AML-193 (cell line): ENCODE measurements at places on chromosomes 7 and 10.

GRCh38 chr7:148242294-148242821 lies 348.2 kb upstream of the C7orf33 start:
- peak; percentile 9 for DNase-seq

DNA sequence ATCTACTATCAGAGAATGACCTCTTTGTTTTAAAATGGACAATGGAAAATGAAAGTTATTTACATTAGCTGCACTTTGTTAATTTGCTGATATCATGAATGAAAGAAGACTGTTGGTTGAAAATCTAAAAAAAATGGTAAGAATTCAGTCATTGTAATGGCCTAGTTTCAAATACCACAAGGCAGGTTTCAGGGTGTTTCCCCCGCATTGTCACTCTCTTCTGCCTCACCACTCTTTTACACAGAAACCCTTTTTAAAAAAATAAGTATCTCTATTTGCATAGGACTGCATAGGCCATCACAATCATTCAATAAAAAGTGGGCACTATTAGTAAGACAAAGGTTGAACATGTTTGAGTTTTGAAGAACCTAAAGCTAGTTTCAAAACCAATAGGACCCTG lies 737.1 kb downstream of the INHBA start:
- DNase-seq: no peak

- no peak for DNase-seq
These were observed 195.6 kb upstream of the CSTF2T start for GRCh38 chr10:51894771-51895578.

DNA sequence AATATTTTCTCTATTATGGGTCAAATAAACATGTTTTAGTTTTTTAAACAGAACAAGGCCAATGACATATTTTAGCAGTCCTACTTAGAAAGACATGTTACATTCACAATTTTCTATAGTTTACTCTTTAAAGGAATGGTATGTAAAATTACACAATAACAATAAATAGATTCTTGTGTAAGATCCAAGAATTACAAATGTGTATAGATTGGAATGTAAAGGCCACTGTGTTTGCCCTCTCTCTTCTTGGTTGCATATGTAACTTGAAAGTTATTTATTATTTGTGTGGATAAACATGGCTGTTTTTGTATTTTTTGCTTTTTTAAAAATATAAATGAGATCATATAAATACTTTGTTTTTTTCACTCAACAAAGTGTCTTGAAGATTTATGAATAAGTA lies 979.3 kb upstream of the CELF2 start:
- no peak for DNase-seq

DNA sequence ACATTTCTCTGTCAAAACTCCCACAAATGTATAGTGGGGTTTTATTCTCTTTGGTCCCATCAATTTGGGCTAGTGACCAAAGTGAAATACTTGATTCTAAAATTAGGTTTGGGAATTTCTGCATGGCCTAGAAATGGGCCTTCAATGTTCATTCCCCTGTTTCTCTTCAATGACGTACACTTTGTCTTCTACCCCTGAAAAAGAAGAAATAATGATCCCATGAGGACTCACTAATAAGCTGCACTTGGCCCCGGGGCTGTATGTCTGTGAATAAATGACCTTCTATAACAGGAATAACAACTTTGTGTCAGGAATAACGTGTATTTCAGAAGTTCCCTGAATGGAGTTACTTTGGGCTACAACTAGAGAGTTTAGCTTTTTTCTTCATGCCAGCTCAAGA lies 20.2 kb downstream of the OR6B1 start:
- no peak for DNase-seq

GRCh38 chr7:85229544-85229943 lies 42.7 kb upstream of the SEMA3D start:
- no peak for DNase-seq

DNA sequence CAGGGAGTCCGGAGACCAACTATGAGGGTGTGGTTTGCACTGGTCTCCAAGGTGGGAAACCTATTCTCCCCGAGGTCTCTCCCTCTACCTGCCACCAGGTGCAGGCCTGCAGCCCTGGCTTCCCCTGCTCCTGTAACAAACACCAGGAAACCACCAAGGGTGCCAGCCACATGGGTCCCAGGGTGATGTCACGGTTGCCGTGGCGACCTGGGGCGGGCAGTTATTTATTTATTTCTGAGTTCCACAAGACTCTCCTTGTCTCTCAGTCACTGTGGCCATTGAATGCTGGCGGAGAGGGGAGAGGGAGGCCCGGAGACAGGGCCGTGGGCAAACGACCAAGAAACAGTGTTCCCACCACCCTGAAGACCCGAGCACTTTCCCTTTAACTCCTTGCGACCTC lies 27.0 kb downstream of the MMD2 start:
- DNase-seq: no peak

- peak; percentile 62 for DNase-seq
These were observed 103.7 kb downstream of the RNF216 start for GRCh38 chr7:5677538-5678294.

GRCh38 chr10:113782367-113782766 lies 30.9 kb downstream of the PLEKHS1 start:
- DNase-seq: no peak

DNA sequence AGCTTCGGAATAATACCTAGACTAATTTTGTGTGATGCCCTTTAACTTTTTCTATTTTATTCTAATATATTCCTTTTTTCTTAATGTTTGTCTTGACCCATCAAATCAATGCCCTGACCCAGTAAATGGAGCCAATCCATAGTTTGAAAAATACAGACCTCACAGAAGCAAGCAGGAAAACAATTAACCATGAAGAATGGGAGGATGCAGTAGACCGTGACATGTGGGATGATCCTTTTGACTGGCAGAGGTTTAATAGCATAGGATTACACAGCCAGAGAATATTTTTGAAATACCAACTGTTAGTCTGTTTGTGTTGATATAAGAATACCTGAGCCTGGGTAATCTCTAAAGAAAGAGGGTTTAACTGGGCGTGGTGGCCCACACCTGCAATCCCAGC lies 142.6 kb upstream of the NEBL start:
- no peak for DNase-seq

GRCh38 chr7:108079648-108080591 lies 50.2 kb downstream of the LAMB4 start:
- DNase-seq: no peak

DNA sequence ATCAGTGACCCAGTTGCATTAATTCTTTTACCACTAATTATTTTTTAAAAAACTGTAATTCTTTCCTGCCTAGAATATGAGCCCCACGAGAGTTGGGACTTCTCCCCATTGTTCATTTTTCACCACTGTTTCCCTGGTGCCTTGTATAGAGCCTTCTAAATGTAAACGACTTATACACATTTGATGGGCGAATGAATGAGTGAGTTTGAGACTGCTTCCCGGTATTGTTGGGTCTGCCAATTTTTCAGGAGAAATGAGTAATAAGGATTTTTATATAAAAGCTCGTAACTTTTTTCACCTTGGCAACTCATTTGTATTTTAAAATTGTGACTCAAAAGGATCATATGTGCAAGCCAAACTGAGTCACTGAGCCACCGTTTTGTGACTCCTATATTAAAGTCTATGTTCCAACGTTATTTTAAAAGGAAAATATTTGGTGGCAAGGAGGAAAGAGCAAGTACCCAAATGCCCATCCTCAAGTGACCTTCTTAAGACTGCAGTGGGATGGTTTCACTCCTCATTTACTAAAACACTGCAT lies 621.3 kb downstream of the KCNMA1 start:
- DNase-seq: no peak

DNA sequence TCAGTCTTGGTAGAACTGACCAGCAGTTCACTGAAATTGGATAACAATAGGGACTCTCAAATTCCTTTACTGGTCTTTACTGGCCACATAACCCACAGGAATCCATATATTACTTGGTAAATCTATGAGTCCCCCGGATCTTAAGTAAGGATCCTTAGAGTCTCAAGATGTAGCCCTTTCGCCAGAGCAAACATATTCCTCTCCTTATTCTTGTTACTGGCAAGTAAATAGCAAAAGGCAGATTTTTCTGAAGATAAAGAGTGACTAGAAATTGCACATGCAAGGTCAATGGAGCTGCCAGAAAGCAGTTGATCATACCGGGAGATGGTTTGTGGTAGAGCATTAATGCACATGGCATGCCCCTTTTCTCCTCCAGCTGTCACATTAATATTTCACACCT lies 283.0 kb downstream of the HDAC9 start:
- no peak for DNase-seq

GRCh38 chr10:12559578-12560178 lies 210.3 kb downstream of the CAMK1D start:
- DNase-seq: no peak

GRCh38 chr7:38222481-38223096 lies 44.5 kb downstream of the STARD3NL start:
- DNase-seq: peak; percentile 56

- no peak for DNase-seq
These were observed 60.2 kb downstream of the CCDC71L start for GRCh38 chr7:106600569-106601373.

GRCh38 chr7:71843676-71844075 lies 568.5 kb downstream of the CALN1 start:
- no peak for DNase-seq

- DNase-seq: no peak
These were observed 660.5 kb downstream of the LRMDA start for GRCh38 chr10:76091926-76092325.

GRCh38 chr10:133276435-133277201 lies at the start of gene ADAM8:
TSS of gene ADAM8 (minus strand) at chr10:133276868. CDS start at chr10:133276817, 51 bp downstream.
- DNase-seq: no peak

DNA sequence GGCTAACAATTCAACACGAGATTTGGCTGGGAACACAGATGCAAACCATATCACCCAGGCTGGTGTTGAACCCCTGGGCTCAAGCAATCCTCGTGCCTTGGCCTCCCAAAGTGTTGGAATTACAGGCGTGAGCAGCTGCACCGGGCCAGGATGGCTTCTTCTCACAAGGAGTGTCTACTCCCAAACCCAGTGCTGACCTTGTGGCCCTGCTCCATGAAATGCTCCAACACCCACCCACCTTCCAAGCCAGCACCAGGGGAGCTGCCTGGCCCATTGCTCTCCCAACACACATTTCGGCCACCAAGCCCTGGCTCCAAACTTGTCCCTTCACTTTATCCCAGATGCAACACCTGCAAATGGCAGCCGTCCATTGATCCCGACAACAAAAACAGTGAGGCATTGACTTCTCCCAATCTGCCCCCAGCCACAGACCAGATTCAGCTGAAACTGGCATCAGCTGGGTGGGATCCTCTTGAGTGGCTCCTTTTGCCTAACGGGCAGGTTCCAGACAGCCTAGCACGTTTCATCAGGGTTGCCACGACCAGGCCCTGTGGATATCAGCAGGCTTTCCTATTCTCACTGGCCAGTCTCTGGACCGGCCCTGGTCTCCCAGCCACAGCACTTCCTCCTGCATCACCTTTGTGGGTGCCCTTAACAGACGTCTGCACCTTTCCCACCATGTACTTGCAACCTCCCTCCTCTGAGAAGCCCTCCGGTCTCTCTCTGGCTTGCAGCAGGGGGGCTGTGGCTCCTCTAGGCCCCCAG lies 105.7 kb upstream of the CARD11 start:
- DNase-seq: no peak

DNA sequence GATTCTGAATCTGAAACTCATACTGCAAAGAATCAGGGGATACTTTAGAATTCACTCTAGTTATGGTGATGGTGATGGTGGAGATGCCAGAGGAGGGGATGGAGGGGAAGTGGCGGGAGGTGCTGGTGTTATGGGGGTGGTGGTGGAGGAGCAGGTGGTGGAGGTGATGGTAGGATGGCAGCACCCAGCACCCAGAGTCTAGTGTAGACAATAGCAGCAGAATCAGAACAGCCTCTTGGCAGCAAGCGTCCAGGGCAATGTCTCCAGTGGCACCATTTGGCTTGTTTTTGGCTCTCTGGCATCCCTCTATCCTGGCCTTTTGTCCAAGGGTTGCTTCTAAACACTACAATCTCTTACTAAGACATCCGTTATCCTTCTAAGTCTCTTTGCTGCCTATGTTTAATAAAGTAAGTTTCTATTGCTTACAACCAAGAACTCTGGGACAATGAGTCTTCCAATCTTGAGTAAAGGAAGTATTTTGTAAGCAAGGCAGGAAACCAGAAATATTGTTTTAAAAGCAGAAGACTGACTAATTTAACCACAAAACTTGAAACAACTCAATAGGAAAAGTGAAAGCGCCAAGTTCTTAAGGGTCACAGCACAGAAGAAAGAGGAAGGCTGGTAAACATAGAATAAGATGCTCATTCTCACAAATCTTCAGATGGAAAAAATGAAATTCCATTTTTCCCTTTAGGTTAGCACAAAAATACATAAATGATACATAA lies 42.4 kb upstream of the GDF10 start:
- peak; percentile 80 for DNase-seq

DNA sequence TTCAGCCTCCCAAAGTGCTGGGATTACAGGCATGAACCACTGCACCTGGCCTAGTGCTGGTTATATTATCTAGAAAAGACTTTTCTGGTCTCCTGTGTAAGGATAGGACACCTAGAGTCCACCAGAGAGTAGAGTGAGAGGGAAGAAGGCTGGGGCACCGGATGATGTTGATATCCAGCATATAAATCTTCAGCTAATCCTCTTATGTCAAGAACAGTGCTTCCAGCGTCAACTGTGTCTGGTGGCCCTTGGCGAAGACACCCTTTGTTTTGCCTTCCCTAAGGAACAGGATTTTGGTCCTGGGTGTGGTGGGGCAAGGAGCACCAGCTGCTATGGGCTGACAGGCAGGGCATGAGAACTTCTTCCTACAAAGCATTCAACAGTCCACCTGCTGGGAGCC lies 16.3 kb upstream of the INMT start:
- no peak for DNase-seq

GRCh38 chr7:158402471-158402870 lies 185.2 kb downstream of the PTPRN2 start:
- no peak for DNase-seq

DNA sequence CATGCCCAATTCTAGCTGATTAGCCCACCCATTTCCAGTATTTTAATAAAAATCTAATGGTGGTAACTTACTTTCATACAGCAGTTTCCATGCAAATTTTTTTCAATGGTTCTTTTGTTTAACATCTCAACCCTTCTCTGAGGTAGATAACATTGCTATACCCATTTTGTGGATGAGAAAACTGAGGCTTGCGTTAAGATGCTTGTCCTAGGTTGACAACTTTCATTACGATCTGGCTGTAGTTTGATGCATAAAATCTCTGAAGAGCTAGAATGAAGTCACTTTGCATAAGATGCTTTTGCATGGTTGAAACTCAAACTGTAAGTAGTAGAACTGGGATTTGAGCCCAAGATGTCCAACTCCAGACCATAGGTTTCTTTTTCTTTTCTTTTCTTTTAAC lies 309.5 kb upstream of the PODXL start:
- DNase-seq: no peak

- DNase-seq: peak; percentile 66
These were observed 70.8 kb upstream of the UCN3 start for GRCh38 chr10:5293691-5294550.

DNA sequence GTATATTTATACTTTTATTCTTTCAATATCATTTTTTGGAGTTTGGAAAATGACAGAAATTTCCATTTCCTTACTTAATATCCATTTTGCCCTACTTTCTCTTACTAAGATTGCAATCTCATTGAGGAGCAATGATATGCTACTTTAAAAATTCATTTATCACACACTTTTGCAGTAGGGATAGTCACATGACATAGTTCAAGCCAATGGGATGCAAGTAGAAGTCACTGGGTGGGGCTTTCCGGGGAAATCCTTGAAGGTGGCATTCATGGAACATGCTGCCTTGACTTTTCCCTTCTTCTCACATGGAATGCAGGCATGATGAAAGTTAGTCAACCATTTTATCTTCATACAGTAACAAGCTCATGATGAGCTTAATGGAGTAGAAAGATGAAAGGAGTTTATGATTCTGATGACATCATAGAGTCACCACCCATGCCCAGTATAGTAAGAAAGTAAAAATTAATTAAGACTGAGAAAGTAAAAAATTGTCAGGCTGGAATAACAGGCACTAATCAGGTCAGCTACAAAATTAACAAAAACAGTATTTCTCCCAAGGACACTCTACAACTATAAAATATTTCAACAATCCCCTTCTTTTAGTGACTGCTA lies 33.4 kb downstream of the IQUB start:
- DNase-seq: no peak
